ENCODE measurements at places on chromosomes 3 and 15. TPM values are rescaled to one million over a fixed set of nuclear protein-coding genes. Genes with fewer than 3 reads are reported as not detected.

Gene CIDEC
- total RNA-seq: not detected

Gene TUSC7
- not detected for total RNA-seq

Gene TRH
- total RNA-seq: not detected

Gene ANKRD34C
- not detected for total RNA-seq

Gene ZBBX
- not detected for total RNA-seq

Gene CELSR3
- 1.1 TPM for total RNA-seq

Gene CSPG4
- 6.3 TPM for total RNA-seq

Gene DIS3L
- 11.8 TPM for total RNA-seq

Gene ZNF662
- 1.3 TPM for total RNA-seq

Gene TNFAIP8L3
- 5.0 TPM for total RNA-seq

Gene RFC4
- total RNA-seq: 26.1 TPM

Gene TAGLN3
- 0.77 TPM for total RNA-seq

Gene POLQ
- total RNA-seq: 1.3 TPM

Gene ECE2
- total RNA-seq: not detected

Gene IMPG2
- 0.13 TPM for total RNA-seq

Gene GNAI2
- 129 TPM for total RNA-seq

Gene TGM4
- under 0.01 TPM for total RNA-seq

Gene ACTC1
- not detected for total RNA-seq

Gene PLA2G4E
- under 0.01 TPM for total RNA-seq

Gene ATP13A5
- total RNA-seq: not detected

Gene HRG
- not detected for total RNA-seq

Gene AGTR1
- not detected for total RNA-seq

Gene CD96
- not detected for total RNA-seq

Gene KNG1
- not detected for total RNA-seq

Gene CTXN2
- not detected for total RNA-seq

Gene TRIM42
- total RNA-seq: not detected

Gene GRIP2
- total RNA-seq: under 0.01 TPM

Gene MTFMT
- 17.4 TPM for total RNA-seq

Gene LTK
- not detected for total RNA-seq

Gene PRTG
- total RNA-seq: under 0.01 TPM

Gene TMCC1
- 18.2 TPM for total RNA-seq

Gene SPPL2A
- 64.5 TPM for total RNA-seq

Gene SEMA5B
- under 0.01 TPM for total RNA-seq

Gene ARHGAP11A
- total RNA-seq: 1.1 TPM

Gene CLDN16
- total RNA-seq: 0.26 TPM

Gene GPR27
- 0.53 TPM for total RNA-seq

Gene MINAR1
- 0.26 TPM for total RNA-seq

Gene HDC
- not detected for total RNA-seq

Gene GHSR
- total RNA-seq: not detected

Gene HYAL1
- 8.3 TPM for total RNA-seq

Gene SLMAP
- 67.5 TPM for total RNA-seq

Gene CPEB1
- under 0.01 TPM for total RNA-seq

Gene ZBTB20
- total RNA-seq: 3.9 TPM

Gene CADM2
- 0.26 TPM for total RNA-seq

Measured in bronchial epithelial cell (primary cell).